ENCODE measurements at places on chromosomes 13 and 19. TPM values are rescaled to one million over a fixed set of nuclear protein-coding genes. Genes with fewer than 3 reads are reported as not detected.

The PROZ gene
- total RNA-seq, result not detected

The UQCRFS1 gene
- total RNA-seq, result 40.3 TPM

The LAIR1 gene
- 9.4 TPM for total RNA-seq

The DACH1 gene
- total RNA-seq, result not detected

The FGF9 gene
- total RNA-seq, result 0.47 TPM

The DPF1 gene
- 1.4 TPM for total RNA-seq

The ZSCAN4 gene
- not detected for total RNA-seq

The LGALS7B gene
- not detected for total RNA-seq

The LGALS13 gene
- not detected for total RNA-seq

The CGB7 gene
- not detected for total RNA-seq

The RHPN2 gene
- total RNA-seq, result 2.5 TPM

The CD37 gene
- 138 TPM for total RNA-seq

The SPIB gene
- total RNA-seq, result 1.3 TPM

The JAK3 gene
- total RNA-seq, result 222 TPM

The LGALS7 gene
- total RNA-seq, result not detected

The DHDH gene
- total RNA-seq, result not detected

The LILRA1 gene
- not detected for total RNA-seq

The DLEU7 gene
- total RNA-seq, result not detected

The DENND1C gene
- 75.6 TPM for total RNA-seq

The TNFRSF19 gene
- total RNA-seq, result not detected

The RFXANK gene
- 101 TPM for total RNA-seq

The ALDH16A1 gene
- 24.5 TPM for total RNA-seq

The CAPN12 gene
- total RNA-seq, result 2.5 TPM

The ZNF577 gene
- total RNA-seq, result 6.3 TPM
